ENCODE measurements at places on chromosomes 12 and 14.

GRCh38 chr12:68374307-68374982 lies 42.3 kb upstream of the MDM1 start:
- peak; percentile 12 for DNase-seq

DNA sequence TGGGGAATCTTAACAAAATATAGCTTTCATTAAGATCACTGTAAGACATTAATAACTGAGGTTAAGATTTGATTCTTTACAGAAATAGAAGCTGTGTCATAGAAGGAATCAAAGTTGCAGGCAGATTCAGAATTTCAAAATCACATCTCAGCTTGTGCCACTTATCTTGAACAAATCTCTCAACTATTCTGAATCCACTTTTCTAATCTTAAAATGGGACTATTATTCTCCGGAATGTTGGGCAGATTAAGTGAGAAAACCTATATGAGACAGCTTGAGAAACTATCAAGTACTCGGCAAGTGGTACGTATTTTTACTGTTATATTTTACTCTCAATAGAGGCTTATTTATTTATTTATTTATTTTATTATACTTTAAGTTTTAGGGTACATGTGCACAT lies 28.4 kb downstream of the PZP start:
- DNase-seq, result no peak

- no peak for DNase-seq
Measured at GRCh38 chr14:102356280-102356679, 6.4 kb downstream of the CINP start.

DNA sequence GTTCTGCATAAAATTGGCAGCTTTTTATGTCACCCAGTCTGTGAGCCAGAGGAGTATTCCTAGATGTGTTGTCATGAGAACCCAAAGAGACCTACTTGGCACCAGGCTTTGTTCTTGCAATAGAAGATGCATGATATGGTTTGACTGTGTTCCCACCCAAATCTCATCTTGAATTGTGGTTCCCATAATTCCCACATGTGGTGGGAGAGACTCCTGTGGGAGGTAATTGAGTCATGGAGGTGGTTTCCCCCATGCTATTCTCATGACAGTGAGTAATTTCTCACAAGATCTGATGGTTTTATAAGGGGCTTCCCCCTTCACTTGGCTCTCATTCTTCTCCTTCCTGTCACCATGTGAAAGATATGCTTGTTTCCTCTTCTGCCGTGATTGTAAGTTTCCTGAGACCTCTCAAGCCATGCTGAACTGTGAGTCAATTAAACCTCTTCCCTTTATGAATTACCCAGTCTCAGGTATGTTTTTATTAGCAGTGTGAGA lies 572.0 kb upstream of the ATP2B1 start:
- DNase-seq, result no peak

GRCh38 chr14:75661499-75661814 lies 411 bp downstream of the TTLL5 start:
- DNase-seq, result no peak

DNA sequence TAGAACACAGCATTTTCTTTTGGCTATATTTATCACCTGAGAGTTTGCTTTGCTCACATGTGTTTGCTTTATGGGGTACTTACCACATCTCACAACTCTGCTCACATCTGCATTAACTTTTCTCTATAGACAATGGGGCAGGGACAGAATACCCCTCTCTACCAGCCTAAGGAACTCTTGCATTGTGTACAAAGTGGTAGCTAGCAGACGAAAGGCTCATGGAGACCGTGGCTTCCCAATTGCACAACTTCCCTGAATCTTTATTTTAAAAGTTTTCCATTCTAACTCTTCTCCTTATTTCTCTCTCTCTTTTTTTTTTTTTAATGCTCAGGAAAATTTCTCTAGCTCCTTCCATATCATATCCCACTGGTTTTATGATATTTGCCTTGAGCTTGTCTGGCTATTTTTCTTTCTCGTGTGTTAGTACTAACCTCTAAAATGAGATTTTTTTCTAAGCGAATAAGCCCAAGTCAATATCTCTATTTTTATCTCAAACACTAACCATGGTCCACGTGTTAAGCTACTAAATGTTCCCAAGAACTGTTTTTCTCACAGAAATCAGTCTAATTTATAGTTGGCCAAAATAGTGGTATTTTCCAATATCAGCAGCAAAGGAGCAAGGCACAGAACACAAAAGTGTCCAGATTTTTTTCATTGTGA lies 155.2 kb downstream of the STXBP6 start:
- DNase-seq, result no peak
